Uterine smooth muscle cell (primary cell): ENCODE measurements at places on chromosomes 4 and X. TPM values are rescaled to one million over a fixed set of nuclear protein-coding genes. Genes with fewer than 3 reads are reported as not detected.

The TMSB15A gene
- total RNA-seq, result 3.2 and 8.7 TPM in 2 replicates

The SULT1E1 gene
- 0.33 and 0.50 TPM in 2 replicates for total RNA-seq

The ZFP92 gene
- total RNA-seq, result 0.33 and 0.50 TPM in 2 replicates

The HS3ST1 gene
- under 0.01 TPM in 1 of 2 replicates, not detected in the other for total RNA-seq

The TIMM17B gene
- total RNA-seq, result 36.4 and 39.3 TPM in 2 replicates

The OPRPN gene
- not detected in 2 replicates for total RNA-seq
